ENCODE measurements at places on chromosomes 5 and 9. TPM values are rescaled to one million over a fixed set of nuclear protein-coding genes. Genes with fewer than 3 reads are reported as not detected.

The PCDHB2 gene
- total RNA-seq = not detected

GRCh38 chr5:33433303-33434240, 7.2 kb upstream of the TARS1 start:
- no peaks in the 10 kb centered on the region for H3K36me3 ChIP-seq
- DNase-seq = no peak
- no peaks in the 10 kb centered on the region for H3K4me1 ChIP-seq
- H3K27ac ChIP-seq = no peak overlapping the region
- H3K4me3 ChIP-seq = no peak overlapping the region

DNA sequence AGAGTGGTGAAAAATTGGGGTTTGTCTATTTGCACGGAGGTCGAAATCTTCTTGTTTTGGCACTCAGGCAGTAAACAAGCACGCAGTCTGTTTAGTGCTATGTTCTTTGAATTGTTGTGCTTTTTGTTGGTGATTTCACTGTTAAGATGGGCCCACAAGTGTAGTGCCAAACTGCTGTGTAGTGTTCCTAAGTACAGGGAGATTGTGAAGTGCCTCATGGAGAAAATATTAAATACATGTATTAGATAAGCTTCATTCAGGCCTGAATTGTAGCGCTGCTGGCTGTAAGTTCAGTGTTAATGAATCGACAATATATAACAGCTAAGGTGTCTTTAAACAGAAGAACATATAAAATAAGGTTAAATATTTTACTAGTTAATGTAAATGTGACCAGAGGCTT, 17.3 kb downstream of the SREK1 start:
- peaks cover 15% of the 10 kb centered on the region for H3K4me1 ChIP-seq
- no peaks in the 10 kb centered on the region for H3K27me3 ChIP-seq
- H3K36me3 ChIP-seq = no peaks in the 10 kb centered on the region
- no peak overlapping the region for H3K27ac ChIP-seq
- H3K4me3 ChIP-seq = no peak overlapping the region
- no peak for DNase-seq

The EGR1 gene
- 2.2 TPM for total RNA-seq

DNA sequence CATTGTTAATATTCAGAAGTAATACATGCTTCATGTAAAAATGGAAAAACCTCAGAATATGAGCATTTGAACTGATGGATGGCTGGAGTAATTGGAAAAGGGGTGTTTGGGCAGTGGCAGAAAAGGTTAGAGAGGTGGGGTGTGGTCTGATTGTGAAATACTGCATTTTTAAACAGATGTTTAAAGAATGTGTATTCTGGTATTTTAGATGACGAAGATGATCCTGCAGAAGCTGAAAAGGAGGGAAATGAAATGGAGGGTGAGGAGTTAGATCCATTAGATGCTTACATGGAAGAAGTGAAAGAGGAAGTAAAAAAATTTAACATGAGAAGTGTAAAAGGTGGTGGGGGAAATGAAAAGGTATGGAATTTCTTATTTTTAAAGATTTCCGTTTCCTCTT, 18.8 kb downstream of the DDX46 start:
- no peak overlapping the region for H3K4me3 ChIP-seq
- H3K27ac ChIP-seq = no peak overlapping the region
- H3K27me3 ChIP-seq = no peaks in the 10 kb centered on the region
- DNase-seq = no peak
- H3K4me1 ChIP-seq = peaks cover 4% of the 10 kb centered on the region

The PDE6A gene
- not detected for total RNA-seq

The MLLT3 gene
- 73.0 TPM for total RNA-seq

DNA sequence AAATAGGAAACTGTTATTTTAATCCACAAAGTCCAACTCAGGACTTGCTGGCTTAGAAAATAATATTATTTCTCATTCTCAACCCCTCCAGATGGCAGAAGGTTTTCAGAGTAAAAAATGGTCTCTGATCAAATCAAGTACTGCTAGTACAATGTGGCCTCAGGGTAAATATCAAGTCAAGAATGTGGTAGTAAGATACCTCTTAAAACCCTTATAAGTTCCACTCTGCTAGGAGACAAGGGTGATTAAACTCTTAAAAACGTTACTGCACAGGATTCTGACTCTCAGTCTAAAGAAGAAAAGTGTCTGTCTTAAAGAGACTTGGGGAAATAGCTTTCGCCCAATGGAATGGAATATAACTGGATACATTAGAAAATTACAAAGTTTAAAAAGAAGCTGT, 120.8 kb upstream of the PDE4D start:
- DNase-seq = no peak
- no peak overlapping the region for H3K27ac ChIP-seq
- no peak overlapping the region for H3K4me3 ChIP-seq

The FOXI1 gene
- total RNA-seq = not detected

- H3K36me3 ChIP-seq = no peaks in the 10 kb centered on the region
- no peak overlapping the region for H3K4me3 ChIP-seq
- no peak for DNase-seq
- no peaks in the 10 kb centered on the region for H3K27me3 ChIP-seq
- H3K4me1 ChIP-seq = no peaks in the 10 kb centered on the region
- no peak overlapping the region for H3K27ac ChIP-seq
Observed at GRCh38 chr9:108983885-108984284, 29.4 kb downstream of the CTNNAL1 start.

GRCh38 chr5:98275980-98276379, 497.5 kb upstream of the RGMB start:
- no peaks in the 10 kb centered on the region for H3K36me3 ChIP-seq
- no peak overlapping the region for H3K4me3 ChIP-seq
- no peaks in the 10 kb centered on the region for H3K27me3 ChIP-seq
- H3K27ac ChIP-seq = no peak overlapping the region

GRCh38 chr5:39005566-39006232, 68.5 kb downstream of the RICTOR start:
- peak overlapping the region; percentile 31 for H3K27ac ChIP-seq
- peaks cover 45% of the 10 kb centered on the region for H3K4me1 ChIP-seq
- no peak overlapping the region for H3K4me3 ChIP-seq
- peak; percentile 24 for DNase-seq
- peaks cover 52% of the 10 kb centered on the region for H3K36me3 ChIP-seq

GRCh38 chr9:122827761-122828093, 661 bp downstream of the PDCL start:
- H3K27ac ChIP-seq = peak overlapping the region; percentile 98
- peak overlapping the region; percentile 99 for H3K4me3 ChIP-seq
- no peak for DNase-seq
- H3K4me1 ChIP-seq = peaks cover 46% of the 10 kb centered on the region

DNA sequence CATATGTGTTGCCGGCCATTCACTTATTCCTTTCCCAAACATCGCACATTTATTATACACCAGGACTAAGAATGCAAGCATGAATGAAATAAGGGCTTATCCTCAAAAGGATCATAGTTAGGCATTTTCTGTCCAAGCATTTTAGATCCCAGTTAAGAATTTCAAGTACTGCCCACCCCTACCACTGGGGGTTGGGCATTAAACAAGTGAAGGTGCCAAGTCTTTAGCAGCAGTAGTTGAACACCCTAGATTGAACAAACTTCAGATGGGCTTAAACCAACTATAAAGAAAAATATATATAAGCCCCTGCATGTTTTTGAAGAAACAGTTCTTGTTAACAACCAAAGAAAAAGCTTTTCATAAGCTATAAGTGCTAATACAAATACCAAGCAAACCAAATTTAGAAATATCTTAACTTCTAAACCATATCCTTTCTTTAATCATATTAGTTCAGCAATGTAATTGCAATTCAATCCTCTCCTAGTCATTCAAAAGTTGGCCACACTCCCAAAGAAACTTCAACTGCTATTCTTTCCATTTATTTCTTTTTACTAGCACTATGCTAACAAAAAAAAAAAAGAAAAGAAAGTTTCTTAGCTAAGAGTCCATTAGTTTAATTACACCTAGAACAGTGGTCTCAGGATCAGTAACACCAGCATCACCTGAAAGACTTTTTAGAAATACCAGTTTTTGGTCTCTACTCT, 149.8 kb downstream of the MLLT3 start:
- DNase-seq = no peak
- H3K4me1 ChIP-seq = peaks cover 53% of the 10 kb centered on the region
- H3K4me3 ChIP-seq = no peak overlapping the region

The MSX2 gene
- total RNA-seq = not detected

DNA sequence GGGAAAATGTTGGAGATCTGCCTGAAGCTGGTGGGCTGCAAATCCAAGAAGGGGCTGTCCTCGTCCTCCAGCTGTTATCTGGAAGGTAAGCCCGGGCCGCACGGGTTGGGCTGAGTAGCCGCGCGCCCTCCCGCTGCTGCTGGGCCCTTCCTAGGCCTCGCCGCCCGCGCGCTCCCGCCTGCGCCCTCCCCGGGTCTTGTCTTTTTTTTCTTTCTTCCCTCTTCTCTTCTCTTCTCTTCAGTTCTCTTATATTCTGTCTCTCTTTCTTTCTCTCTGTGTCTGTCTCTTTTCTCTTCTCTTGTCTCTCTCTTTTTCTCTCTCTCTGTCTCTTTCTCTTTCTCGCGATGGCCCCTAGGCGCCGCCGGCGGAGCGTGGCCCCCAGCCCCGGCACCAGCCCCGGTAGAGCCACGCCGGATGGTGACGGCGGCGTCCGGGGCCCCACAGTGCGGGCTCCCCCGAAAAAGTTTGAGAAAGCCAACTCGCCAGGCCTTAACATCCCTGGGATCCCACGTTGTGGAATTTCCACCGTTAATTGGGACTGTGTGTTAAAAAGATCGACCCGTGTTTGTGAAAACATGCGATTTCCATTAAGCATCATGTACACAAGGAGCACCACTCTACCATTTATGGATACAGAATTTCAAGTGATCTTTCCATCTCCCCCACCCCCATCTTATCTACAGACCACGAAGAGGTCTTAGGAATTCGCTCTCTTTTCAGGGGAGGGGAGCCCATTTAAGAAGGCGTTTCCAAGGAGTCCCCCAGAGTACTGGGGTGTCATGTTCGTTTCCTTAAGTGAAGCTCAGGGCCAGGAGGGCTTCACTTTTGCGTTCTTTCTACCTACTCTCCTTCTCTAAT, 616 bp downstream of the ABL1 start:
- no peaks in the 10 kb centered on the region for H3K27me3 ChIP-seq
- peak overlapping the region; percentile 95 for H3K4me3 ChIP-seq
- peaks cover 52% of the 10 kb centered on the region for H3K4me1 ChIP-seq
- H3K36me3 ChIP-seq = no peaks in the 10 kb centered on the region

GRCh38 chr5:149410071-149410470, 31.0 kb upstream of the IL17B start:
- no peak overlapping the region for H3K4me3 ChIP-seq
- peaks cover 3% of the 10 kb centered on the region for H3K27me3 ChIP-seq
- DNase-seq = no peak
- H3K36me3 ChIP-seq = no peaks in the 10 kb centered on the region
- H3K27ac ChIP-seq = no peak overlapping the region

DNA sequence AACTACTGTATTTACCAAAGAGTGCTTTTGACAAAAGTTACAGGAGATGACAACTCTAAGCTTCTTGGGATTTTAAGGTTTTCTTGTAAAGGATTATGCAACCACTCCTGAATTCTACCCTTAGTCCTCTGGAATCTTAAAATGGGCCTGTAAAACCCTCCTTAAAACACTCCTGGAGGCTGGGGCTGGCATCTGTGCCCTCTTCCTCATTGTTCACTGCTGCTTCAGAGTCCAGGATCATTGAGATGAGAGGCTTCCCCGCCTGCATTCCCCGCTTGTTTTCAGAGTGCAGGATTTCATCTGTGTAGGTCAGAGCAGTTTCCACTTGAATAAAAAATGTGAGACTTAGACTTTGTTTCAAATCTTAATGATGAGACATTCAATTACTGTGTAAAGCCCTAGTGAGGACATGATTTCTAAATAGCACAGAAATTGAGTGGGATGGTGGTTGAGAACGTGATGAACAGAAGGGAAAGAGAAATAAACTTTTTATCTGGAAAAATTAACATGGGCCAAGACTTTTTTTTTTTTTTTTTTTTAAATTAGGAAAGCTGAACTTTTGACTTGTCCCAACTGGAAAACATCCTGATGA, 40.4 kb downstream of the PCSK5 start:
- H3K36me3 ChIP-seq = peaks cover 17% of the 10 kb centered on the region
- H3K27ac ChIP-seq = no peak overlapping the region
- no peak for DNase-seq
- peaks cover 53% of the 10 kb centered on the region for H3K4me1 ChIP-seq
- no peak overlapping the region for H3K4me3 ChIP-seq
- no peaks in the 10 kb centered on the region for H3K27me3 ChIP-seq

All from naive thymus-derived CD8-positive, alpha-beta T cell (primary cell).